ENCODE measurements at places on chromosomes 16 and 17.

GRCh38 chr16:74666010-74666421 is 661 bp downstream of the RFWD3 start:
- DNase-seq: no peak

DNA sequence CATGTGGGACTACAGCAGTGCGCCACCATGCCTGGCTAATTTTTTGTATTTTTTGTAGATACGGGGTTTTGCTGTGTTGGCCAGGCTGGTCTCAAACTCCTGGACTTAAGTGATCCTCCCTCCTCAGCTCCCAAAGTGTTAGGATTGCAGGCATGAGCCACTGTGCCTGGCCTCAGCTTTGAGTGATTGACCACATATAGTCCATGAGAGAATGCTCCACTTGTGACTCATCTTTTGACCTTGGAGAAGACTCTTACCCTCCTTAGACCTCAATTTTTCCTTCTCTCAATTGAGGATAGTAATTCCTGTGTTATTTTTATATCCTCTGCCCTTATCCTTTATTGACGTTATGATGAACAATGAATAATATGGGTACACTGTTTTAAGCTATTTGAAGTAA is 30.9 kb upstream of the DUSP14 start:
- DNase-seq: no peak

DNA sequence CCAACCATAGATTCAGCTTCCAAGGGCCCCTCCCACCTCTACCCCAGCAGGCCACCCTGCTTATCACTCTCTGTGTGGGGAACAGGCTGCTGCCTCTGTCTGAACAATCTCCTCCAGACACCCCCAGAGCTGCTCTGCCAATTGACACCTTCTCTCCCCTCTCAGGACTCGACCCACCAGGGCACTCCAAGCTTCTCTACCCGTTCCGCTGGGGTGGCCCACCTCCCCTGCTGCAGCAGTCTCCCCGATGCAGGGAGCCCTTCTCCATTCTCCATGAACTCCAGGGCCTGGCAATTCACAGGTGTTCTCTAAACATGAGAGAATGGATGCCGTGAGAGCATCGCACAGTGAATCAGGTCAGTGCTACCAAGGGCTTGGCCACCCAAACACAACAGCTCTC is 28.3 kb upstream of the FAAP100 start:
- DNase-seq: no peak

DNA sequence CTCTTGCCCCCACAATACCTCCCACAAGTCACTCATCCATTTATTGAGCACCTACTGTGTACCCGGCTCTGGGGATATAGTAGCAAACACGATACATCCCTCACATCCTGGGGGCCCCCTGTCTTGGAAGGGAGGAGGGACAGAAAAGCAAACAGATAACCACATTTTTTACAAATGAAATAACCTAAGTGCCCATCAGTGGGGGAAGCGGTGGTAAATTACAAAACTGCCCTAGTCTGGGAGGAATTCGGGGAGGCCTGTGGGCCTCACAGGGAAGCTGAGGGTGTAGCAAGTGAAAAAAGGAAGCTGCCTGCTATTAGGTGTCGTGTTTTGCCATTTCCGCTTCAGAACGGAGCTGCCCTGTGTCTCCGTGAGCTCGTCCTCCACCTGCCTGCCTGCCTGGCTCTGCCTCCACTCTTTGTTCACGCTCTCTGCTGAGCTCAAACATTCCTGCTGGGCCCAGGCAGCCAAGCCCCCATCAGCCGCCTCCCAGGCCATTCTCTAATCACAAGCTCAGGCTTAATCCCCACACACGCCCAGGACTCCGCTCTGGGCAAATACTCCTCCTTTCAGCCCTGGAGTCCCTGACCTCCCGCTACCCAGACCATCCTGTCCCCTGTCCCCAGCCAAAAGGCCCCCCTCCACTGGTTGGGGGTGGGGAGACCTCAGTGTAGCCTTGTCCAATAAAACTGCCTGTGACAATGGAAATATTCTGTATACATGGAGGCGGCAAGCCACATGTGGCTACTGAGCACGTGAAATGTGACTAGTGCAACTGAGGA is 10.2 kb upstream of the SEC14L5 start:
- DNase-seq: no peak

DNA sequence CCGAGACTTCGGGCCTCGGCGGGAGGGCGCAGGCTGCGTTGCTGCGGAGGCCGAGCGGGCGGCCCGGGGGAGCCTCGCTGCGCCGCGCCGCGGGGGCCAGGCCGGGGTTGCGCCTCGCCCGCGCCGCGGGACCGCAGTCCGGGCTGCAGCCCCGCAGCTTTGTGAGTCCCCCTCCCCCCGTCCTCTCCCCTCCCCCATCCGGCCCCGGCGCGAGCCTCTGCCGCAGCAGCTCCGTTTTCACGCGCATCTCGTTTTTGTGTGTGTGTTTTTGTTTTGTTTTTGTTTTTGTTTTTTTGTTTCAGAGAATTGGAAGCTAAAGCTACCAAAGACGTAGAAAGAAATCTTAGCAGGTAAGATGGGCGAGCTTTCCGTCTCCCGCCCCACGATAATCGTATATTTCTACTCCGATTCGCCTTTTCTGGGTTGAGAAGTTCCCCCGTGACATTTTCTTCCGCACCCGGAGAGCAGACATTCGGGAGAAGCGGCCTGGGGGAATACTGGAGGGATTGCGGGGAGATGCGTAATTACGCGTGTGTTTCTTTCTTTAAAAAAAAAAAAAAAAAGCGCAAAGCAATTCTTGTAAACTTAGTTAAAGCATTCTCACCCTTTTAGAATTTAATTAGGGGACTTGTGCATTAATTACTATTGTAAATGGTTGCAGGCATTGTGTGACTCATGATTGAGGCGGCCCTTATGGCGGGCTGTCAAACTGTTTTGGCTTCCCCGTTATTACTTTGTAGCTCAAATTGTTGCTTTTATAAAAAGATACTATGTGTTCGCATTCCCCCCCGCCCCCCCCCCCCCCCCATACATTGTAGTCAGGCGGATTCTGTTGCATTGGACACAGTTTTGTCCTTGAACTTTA is 732 bp downstream of the TNRC6A start:
- peak; percentile 60 for DNase-seq

DNA sequence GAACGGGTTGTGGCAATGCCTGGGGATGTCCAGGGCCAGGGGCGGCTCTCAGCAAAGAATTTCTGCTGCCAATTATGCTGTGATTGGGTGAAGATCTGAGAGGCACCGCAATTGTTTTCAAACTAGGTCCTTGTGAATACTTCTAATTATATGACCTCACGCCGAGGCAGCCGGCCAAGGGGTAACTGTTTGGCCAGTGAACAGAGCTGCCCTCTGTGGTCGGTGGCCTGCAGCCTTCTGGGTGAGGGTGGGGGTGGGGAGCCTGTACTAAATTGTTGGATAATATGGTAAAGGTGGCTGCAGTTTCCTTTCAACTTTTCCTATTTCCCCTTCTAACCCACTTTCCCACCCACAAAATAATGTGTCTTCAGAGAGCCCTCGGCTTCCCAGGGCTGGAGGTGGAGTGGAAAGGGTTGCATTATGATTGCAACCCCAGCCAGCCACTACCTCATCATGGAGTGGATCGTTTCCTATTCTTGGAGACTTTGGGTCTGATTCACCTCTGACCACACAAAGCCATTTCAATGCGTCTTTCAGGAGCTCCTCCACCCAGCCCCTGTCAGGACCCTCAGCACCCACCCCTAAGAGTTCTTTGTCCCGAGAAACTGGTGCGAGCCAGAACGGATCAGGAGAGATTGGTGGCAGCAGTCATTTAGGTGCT is 2.0 kb upstream of the DNAI2 start:
- DNase-seq: peak; percentile 32

- no peak for DNase-seq
Observed at GRCh38 chr17:8806253-8806925, 7.2 kb upstream of the MFSD6L start.

GRCh38 chr16:67145746-67146145 is 5.1 kb downstream of the B3GNT9 start:
- no peak for DNase-seq

DNA sequence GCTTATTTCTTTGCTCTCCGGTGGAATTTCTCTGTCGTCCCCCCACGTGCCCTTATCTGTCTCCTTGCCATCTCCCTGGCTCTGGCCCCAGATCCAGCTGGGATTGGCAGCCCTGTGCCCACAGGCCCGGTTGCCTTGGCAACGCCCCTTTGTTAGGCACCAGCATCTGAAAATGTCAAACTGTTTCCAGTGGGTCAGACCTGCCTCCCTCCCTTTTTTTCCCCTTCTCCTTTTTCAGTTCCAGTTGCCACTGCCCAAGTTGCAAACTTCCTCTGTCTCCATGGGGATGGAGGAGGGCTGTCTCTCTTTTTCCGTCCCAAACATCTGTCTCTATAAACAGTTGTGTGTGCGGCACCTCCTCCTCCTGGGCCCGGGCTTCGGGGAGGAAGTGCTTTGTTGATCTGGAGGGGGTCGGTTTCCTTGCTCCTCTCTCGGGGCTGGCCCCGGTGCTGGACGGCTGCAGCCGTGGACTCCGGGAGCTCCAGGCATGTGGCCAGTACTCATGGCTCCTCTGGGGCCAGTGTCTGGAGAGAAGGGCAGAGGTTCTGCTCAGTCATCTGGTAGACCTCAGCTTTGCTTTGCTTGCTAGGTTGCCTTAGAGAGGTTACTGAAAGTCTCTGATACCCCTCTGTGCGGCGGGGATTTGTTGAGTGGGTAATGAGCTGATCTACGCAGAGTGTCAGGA is 35.3 kb downstream of the SOCS3 start:
- peak; percentile 65 for DNase-seq
